ENCODE measurements at places on chromosomes 3 and 15. TPM values are rescaled to one million over a fixed set of nuclear protein-coding genes. Genes with fewer than 3 reads are reported as not detected.

- no peaks in the 10 kb centered on the region for H3K27me3 ChIP-seq
- no peaks in the 10 kb centered on the region for H3K4me1 ChIP-seq
- no peak overlapping the region for H3K4me3 ChIP-seq
- DNase-seq: peak; percentile 23
- no peaks in the 10 kb centered on the region for H3K36me3 ChIP-seq
Observed at GRCh38 chr3:196688349-196688748, 23.7 kb downstream of the CEP19 start.

- no peak overlapping the region for H3K4me3 ChIP-seq
- no peaks in the 10 kb centered on the region for H3K4me1 ChIP-seq
- no peak for DNase-seq
- H3K27ac ChIP-seq: no peak overlapping the region
- no peaks in the 10 kb centered on the region for H3K27me3 ChIP-seq
- no peaks in the 10 kb centered on the region for H3K36me3 ChIP-seq
Observed at GRCh38 chr3:117651246-117651645, 941.7 kb downstream of the TUSC7 start.

GRCh38 chr3:99191186-99191585 is 289.7 kb upstream of the DCBLD2 start:
- H3K27ac ChIP-seq: no peak overlapping the region
- no peak for DNase-seq
- H3K4me3 ChIP-seq: no peak overlapping the region
- H3K4me1 ChIP-seq: no peaks in the 10 kb centered on the region
- H3K36me3 ChIP-seq: no peaks in the 10 kb centered on the region

DNA sequence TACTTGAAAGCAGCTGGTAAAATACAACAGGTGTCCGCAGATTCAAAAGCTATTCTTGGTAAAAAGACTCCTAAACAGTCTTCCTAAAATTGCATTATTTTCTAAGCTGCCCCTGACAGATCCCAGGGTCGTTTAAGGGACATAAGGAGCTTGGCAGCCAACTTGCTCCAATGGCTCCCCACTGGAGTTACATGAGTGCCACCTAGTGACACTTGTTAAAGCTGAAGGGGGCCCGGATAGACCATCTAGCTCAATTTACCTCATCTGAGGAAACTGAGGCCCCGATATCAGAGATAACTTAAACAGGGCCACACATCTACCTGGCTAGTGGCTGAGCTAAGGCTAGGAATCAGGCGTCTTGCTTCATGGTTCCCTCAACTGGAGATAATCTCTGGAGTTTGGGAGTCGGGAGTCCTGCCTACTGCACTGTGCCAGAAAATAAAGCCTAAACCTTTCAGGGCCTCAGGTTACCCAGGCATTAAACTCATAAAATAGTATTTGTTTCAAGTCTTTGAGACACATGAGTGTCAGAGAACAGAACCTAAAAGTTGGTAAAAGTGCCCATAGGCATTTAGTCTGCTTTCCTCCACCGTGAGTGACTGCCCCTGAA is 6.5 kb upstream of the TBC1D23 start:
- no peaks in the 10 kb centered on the region for H3K36me3 ChIP-seq
- no peaks in the 10 kb centered on the region for H3K27me3 ChIP-seq
- H3K4me1 ChIP-seq: peaks cover 8% of the 10 kb centered on the region
- peak; percentile 52 for DNase-seq

GRCh38 chr3:48014358-48014757 is 1.9 kb downstream of the MAP4 start:
- H3K27ac ChIP-seq: no peak overlapping the region
- H3K27me3 ChIP-seq: no peaks in the 10 kb centered on the region

GRCh38 chr15:96687388-96688107 is 357.0 kb downstream of the NR2F2 start:
- no peaks in the 10 kb centered on the region for H3K4me1 ChIP-seq
- no peak overlapping the region for H3K4me3 ChIP-seq
- H3K27ac ChIP-seq: no peak overlapping the region
- DNase-seq: no peak

GRCh38 chr3:149197669-149198068 is 24.0 kb downstream of the CP start:
- H3K36me3 ChIP-seq: no peaks in the 10 kb centered on the region
- no peak overlapping the region for H3K27ac ChIP-seq
- no peak overlapping the region for H3K4me3 ChIP-seq
- H3K27me3 ChIP-seq: no peaks in the 10 kb centered on the region
- no peaks in the 10 kb centered on the region for H3K4me1 ChIP-seq

- no peaks in the 10 kb centered on the region for H3K27me3 ChIP-seq
- H3K27ac ChIP-seq: peak overlapping the region; percentile 55
- peaks cover 46% of the 10 kb centered on the region for H3K4me1 ChIP-seq
- DNase-seq: peak; percentile 64
- no peak overlapping the region for H3K4me3 ChIP-seq
- H3K36me3 ChIP-seq: no peaks in the 10 kb centered on the region
Observed at GRCh38 chr3:69082805-69083204, 1.9 kb upstream of the ARL6IP5 start.

RAB6B gene
- 6.2 TPM for total RNA-seq

Measured in thyroid gland (tissue), 4 donors.